ENCODE measurements at places on chromosomes 11 and 22.
A peak's percentile ranks its signal among the peaks of the same experiment; 100 is the strongest.

DNA sequence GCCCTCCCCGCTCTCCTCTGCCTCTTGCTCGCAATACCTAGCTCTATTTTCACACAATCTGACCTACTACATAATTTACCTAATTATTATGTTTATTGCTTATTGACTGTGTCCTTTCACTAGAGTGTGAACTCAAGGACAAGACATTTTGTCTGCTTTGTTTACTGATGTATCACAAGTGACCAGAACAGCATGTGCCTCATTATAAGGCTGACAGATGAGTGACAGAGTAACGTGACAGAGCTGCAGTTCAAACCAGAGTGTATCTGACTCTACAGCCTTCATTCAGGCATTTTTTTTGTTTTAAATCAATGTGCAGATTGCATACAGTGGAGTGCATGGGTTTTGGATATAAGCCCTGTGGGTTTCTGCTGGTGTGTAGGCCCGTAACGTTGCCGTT, 82.0 kb upstream of the RAB1B start:
- no peak for DNase-seq

DNA sequence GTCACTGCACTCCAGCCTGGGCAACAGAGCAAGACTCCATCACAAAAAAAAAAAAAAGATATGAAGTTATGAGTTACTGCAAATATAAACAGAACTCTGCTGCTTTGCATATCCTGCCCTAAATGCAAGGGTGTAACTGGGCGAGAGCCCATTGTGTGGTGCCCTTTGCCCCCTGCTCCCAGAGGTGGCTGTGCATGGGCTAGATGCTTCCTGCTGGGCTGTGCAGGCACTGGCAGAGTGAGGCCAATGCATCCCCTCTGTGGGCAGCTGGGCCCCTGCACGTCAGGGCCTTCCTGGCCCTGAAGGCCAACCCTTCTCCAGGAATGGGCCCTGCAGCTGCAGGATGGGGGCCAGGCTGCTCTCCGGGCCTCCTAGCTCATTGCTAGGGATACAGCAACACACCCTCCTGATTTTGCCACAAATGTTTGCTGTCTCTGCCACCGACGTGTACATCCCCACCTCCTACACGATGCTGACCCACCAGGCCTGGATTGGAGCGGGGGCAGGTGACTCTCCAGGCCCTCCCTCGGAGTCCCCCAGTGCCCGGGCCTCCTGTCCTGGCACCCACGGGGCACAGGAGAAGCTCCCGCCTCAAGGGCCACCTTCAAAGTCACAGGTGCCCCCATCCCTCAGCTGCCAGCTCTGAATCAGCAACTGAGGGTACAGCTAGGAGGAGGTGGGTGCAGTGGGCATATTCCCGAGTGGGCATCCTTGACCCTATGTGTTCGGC, 40.7 kb upstream of the COMT start:
- DNase-seq, result no peak

DNA sequence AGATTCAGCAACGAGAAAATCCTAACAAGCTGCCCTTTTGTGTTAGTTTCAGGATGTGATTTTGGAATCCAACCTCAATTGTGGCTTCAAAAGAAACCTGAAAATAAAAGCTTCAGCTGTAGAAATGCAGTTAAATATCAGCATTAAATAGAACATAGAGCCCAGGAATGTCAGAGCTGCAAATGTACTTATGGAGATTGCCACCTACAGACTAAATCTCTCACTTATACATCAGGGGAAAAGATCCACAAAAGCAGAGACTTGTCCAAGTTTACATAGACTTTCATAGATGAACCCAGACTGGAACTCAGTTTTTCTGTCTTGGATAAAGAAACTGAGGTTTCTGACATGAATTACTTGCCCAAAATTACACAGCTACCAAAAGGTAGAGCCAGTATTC, 446.6 kb downstream of the DLG2 start:
- no peak for DNase-seq

DNA sequence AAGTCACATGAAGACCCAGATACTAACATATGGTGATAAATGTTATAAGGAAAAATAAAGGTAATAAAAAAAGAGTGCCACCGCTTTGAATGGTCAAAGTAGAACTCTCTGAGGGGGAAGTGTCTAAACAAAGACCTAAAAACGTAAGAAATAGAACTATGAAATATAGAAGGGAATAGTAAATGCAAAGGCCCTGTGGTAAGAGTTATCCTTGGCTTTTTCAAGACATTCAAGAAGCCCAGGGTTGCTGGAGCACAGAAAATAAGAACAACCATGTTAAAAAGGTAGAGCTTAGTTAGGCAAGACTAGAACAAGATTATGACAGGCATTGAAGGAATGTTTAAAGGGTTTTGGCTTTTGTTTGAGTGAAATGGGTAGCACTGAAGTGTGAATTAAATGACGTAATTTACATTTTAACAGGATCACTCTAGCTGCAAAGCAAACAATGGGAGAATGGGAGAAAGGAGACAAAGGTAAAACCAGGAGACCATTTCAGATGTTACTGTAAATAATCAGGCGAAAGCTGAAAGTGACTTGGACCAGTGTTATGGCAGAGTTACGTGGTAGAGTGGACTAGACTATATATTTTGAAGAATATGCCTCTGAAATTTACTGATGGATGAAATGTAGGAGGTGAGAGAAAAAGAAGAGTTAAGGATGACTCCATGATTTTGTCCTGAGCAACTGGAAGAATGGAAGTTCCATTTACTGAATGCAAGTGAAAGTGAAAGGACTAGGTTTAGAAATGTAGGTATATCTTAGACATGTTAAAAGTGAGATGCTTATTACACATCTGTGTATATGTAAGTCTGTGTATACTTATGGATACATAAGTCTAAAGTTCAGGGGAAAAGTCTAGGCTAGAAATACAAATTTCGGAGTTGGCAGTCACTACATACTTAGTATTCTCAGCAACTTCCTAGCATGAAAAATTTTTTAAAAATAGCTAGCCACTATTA, 28.5 kb downstream of the BTBD10 start:
- no peak for DNase-seq

DNA sequence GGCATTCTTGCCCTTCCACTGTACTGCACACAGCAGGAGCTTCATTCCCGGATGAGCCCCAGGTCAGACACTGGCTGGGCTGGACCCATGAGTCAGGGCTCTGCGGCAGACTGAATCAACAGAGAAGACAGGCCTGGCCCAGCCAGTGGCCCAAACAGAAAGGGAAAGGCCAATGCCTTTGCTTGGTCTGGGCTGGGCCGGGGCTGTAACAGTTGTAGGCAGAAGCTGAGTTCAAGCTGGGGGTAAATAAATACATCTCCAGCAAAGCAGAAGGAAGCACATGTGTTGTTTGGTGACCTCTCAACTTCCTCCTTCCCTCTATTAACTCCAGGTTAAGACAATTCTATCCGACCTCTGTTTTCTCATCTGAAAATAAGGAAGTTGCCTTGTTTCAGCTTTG, 1.8 kb upstream of the SMIM35 start:
- no peak for DNase-seq

DNA sequence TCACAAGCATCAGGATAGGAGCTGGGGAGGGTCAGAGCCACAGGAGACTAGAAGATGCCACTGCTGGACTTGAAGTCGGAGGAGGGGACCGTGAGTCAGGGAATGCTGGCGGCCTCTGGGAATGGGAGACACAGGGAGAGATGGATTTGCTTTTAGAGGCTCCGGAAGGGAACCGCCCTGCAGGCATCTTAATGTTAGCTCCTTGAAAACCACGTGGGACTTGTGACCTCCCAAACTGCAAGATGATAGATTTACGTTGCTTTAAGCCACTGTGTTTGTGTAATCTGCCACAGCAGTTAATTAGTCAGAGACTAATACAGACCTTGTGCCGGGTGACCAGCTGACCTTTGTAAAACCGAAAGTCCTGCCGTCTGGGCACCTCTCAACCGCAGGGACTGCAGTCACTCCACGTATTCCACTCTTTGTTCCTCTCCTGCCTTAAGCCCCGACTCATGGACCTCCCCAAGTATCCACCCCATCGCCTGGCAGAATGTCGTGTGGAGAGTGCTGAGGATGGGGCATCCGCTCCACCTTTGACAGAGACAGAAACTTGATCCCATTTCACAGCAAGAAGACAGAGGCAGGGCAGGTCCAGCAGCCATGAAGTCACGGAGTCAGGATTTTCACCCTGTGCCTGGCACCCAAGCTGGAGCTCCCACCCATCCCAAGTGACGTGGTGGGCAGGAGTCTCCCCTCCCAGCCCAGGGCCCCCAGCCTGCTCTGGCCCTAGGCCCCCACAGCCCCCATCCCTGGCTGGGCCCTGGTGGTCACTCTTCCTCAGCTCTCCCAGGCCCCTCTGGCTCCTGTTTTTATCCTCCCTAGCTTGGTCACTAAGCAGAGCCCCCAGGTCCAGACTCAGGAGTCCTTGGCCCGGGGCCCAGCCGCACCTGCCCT, 19.4 kb upstream of the CTSD start:
- DNase-seq, result no peak

DNA sequence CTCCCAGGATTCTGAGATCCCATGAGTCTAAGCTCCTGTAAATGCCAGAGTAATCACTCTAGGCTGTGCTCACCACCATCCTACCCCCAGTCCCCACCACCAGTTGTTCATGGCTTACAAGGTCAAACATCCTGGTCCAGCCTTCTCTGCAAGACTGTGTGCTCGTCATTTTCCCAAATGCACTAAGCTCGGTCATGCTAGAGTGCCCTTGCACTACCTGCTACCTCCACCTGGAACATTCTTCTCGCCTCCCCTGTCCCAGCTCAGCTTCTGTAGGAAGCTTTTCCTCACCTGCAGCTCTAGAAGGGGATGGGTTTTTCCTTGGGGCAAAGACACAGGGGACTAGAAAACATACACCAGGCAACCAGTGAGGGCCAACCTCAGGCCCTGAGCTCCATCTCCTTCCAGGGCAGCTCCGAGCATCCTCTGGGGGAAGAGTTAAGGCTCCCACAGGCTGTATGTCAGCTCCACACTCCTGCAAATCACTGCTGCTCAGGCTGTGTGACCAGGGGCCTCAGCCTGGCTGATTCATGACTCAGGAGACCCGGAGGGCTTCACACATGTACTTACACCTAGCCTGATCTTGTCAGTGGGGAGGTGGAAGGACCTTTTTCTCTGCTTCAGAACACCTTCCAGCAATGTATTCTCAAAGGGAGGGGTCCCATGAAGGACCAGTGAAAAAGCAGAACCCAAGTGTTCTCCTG, 37.2 kb upstream of the CSNK2A3 start:
- no peak for DNase-seq

DNA sequence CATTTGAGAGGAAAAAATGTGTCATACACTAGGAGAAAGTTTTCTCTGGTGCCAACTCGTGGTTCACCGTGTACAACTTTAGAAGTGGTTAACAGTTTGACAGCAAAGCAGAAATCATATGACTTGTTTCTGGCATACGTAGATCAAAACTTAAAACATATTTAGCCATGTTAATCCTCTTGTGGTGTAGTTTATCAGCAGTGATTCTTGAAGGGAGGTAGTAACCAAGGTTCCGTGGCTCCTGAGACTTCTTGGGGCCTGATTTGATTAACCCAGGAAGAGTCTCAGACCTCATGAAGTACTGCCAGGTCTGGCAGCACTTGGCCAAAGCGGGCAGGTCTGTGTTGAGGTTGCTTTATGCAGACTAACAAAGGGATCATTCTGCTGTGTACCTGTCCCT, 40.5 kb downstream of the SREBF2 start:
- DNase-seq, result no peak

DNA sequence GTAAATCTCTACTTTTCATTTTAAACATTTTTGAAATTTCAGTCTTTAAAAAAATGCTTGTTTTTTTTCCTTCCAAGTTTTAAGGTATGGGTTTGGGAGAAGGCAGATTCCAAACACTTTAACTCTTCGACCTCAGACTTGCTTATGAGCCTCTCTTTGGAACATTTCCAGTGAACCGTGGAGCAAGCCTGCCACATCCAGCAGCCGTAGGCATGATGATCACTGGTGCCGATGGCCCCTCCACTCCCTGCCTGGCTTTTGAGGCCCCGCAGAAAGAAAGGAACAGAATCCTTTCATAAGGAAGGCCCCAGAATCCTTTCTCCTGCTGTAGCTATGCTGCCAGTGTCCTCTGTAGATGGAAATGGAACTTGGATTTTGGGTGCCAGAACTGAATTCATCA, 50.7 kb downstream of the BMAL1 start:
- DNase-seq, result no peak

GRCh38 chr22:43569111-43569510, 157.3 kb downstream of the MPPED1 start:
- DNase-seq, result no peak

DNA sequence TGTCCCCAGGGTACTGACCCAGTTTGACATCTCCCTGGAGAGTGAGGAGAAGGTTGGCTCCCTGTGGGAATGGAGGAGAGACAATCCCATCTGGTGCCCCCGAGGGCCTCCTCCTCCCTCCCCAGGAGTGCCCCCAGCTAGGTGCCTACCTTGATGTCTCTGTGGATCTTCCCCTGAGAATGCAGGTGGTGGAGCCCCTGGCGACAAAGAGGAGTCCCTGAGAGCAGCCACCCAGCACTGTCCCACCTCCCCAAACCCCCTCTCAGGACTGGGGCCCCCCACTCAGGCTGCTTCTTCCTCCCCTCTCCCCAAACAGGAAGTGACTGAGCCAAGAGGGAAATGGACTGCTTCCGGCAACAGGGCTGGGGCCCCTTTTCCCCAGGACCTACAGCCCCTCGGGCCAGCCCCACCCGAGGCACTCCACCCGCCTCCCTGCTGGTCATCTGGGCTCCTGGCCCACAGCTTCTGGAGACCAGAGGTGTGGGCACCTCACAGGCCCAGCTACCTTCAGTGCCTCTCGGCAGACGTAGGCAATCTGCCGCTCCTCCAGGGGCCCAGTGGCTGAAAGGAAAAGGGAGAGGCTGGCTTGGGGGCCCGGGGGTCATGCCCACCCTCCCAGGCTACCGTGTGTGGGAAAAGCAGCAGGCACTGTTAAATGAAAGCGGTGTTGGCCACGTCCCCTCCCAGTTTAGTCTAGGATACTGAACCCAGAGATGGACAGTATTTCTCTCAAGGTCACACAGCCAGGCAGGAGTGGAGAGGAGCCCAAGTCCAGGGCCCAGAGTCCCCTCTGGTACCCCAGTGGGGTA, 1.2 kb downstream of the MAP4K2 start:
- DNase-seq, result peak; percentile 30

- DNase-seq, result no peak
These were observed 220.9 kb downstream of the PGR start for GRCh38 chr11:100908746-100909145.

GRCh38 chr11:105719073-105719822, 109.4 kb downstream of the GRIA4 start:
- DNase-seq, result no peak

Data from germinal center (tissue), 1 donor.